ENCODE measurements at places on chromosomes 3 and 15.
A peak's percentile ranks its signal among the peaks of the same experiment; 100 is the strongest.

DNA sequence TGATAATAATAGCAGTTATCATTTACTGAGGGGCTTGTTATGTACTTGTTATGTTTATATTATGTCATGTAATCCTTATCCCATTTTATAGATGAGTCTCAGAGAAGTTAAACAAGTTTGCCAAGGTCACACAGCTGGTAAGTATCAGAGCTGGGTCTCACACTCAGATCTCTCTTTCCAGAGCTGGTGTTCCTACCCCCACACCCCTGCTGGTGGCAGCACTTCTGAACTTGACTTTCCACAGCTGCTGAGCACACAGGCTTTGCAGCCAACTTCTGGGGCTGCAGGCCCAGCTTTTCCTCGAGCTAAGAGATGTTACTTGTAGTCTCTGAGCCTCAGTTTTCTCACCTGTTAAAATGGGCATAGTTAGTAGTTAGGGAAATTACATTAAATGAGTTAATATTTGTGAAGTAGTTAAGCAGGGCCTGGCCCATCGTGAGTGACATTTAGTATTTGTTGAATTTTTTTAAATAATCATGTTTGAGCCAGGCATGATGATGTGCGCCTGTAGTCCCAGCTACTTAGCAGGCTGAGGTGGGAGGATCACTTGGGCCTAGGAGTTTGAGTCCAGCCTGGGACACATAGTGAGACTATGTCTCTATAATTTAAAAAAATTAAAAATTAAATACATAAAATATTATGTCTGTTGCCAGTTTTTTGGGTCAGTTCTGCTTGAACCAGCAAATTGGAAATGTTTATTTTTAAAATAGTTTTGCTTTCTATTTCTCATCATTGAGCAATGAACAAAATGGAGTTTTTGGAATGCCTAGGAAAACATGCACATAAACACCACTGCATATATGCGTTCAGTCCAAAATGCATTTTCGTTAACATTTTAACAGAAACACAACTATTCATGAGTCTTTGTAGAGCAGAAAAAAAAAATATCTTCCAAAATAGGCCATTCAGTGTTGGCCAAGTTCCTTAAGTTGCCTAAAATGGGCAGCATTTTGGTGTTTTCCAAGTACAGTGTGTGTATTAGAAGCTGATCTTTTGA lies 87.3 kb downstream of the SMAD6 start:
- peak; percentile 62 for ATAC-seq

- ATAC-seq, result peak; percentile 79
Measured at GRCh38 chr3:98388147-98388546, 2.3 kb upstream of the OR5K3 start.

DNA sequence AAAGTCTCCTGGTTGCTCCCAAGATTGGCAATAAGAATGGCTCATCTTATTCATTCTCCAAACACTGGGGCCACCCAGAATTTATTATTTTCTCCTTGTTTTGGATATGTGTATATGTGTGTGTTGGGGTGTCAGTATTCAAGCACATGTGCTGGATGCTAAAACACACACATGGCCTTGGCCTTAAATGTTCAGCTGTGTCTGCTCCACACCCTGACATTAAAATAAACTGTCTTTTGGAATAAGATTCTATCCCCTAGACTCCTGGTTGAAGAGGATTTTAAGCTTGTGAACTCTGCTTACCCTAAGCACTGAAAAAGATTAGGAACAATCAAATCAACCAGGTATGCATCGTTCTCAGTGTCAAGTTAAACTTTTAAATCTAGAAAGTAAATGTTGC lies 382.9 kb upstream of the MCTP2 start:
- no peak for ATAC-seq

DNA sequence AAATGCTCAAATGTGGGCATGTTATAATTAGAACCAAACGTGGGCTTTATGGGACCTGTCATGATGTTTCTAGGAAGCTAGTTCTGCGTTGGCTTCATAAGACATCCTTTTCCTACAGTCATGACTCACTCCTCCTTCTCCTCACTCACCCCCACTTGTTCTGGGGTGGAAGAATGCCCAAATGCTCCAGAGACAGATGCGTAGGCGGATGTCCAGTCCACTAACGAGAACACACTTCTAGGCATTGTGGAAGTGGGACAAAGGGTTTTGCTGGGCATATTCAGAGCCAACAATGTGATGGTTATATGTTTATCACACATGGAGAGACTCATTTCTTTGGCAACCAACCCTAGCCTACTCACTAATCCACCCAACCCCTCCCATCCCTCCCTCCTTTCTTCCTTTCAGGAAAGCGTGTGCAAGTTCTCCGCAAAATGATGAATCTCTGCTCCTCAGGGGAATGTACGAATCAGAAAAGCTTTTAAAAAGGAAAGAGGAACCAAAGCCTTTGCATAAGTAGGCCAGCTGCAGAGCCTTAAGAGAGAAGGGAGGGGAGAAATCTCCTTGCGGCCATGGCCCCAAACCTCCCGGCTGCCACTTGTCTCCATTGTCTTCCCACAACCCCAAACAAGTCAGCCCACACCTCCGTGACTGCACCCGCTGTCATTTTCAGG lies 123.0 kb upstream of the SPRED1 start:
- peak; percentile 73 for ATAC-seq

GRCh38 chr3:52072471-52072870 lies 16.1 kb upstream of the DUSP7 start:
- ATAC-seq, result no peak

DNA sequence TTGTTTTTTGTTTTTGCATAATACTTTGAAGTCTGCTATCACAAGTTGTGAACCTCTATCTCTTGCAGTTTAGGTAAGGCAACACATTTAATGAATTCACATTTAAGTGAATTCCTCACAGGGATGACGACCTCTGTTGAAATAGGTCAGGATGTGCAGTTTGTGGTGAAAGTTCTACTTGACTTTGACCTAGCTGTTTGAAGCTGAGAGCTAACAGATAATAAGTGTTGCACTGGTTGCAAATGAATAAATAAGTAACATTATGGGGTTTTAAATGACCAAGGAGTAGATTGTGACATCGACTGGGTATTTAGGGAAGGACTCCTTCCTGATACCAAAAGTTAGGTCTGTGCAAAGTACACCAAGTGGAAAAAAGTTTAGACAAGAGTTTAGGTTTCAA lies 23.9 kb downstream of the NIT2 start:
- no peak for ATAC-seq

- ATAC-seq, result peak; percentile 37
Measured at GRCh38 chr15:70569091-70569713, 194.2 kb downstream of the UACA start.
